Activated naive CD4-positive, alpha-beta T cell (primary cell): ENCODE measurements at places on chromosomes 6 and 20.

DNA sequence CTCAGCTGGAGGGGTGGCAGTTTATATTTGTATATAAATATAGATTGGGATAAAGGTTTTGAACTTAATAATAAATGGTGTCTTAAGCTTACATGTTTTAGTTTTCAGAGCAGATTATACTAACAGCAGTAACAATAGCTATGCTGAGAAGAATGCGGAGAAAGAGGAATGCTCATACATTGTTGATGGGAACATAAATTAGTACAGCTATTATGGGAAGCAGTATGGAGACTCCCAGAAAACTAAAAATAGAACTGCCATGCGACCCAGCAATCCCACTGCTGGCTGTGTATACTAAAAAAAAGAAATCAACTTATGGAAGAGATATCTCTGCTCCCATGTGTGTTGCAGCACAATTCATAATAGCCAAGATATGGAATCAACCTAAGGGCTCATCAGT is 127.9 kb downstream of the BCKDHB start:
- DNase-seq: no peak

- DNase-seq: no peak
Measured at GRCh38 chr6:149901444-149902140, 3.7 kb upstream of the RAET1E start.

GRCh38 chr6:100179576-100179975 is 185.6 kb upstream of the MCHR2 start:
- DNase-seq: no peak

- no peak for DNase-seq
Measured at GRCh38 chr20:14727485-14728150, 390.2 kb upstream of the FLRT3 start.

GRCh38 chr6:44235269-44235668 is 11.6 kb upstream of the HSP90AB1 start:
- no peak for DNase-seq

GRCh38 chr6:53378208-53378607 is 29.5 kb upstream of the ELOVL5 start:
- no peak for DNase-seq

GRCh38 chr6:30113003-30113759 is at the start of gene TRIM31:
TRIM31 (minus strand) TSS chr6:30113090; CDS start chr6:30112805, 285 bp downstream.
- DNase-seq: no peak

DNA sequence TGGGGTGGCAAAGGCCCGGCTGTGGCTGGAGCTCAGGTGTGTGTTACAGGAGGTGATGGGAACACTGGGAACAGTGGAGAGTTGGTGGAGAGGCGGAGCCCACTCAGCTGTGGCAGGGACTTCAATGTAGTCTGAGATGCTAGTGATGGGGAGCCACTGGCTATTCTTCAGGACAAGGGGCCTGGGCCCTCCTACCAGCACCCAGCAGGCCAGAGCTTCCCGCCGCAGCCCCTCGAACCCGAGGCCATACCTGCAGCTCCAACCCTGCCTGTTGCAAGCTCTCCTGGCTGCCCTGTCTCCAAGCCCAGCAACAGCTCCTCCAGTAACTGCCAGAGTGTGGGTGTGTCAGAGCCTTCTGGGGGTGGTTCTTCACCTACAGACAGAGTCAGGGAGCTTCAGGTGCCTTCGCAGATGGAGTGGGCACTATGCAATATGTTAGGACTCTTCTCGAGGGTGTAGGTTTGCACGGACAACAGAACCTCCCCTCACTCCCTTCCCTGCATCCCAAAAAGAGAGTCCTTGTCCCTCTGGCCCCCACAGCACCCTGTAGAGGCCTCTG is 146.2 kb upstream of the MLN start:
- no peak for DNase-seq

DNA sequence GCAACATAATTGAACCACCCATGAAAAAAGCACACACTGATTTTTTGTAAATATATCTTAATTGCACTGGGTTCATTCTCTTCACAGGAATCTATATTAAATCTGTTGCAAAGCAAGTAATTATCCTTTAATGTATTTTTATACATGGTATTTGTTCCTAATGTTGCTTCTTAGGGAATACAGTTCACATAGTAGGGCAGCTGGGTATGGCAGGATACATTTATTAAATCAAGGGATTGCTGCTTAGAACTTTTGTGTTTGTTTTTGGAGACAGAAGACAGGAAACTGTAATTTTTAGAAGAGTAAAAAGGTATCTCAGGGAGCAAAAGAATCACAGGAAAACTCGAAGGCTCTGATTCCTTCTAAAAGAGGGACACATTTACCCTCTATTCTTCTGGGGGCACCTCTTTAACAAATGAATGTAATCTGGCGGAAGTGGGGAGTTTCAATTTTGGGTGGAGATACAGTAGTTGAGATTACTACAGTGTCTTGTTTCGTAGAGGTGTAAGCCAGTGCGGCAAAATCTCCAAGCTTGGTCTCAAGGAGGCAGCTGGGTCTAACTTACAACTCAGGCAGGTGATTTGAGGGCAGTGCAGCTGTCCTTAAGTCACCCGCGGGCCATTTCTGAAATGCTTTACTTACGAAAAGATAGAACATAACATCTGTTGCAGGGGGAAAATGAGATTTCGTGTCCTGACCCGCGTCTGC is 812 bp upstream of the SMIM13 start:
- DNase-seq: no peak

- DNase-seq: no peak
Measured at GRCh38 chr20:5488823-5489222, 172.1 kb upstream of the PROKR2 start.

GRCh38 chr6:7489376-7489775 is 52.1 kb upstream of the DSP start:
- DNase-seq: no peak

DNA sequence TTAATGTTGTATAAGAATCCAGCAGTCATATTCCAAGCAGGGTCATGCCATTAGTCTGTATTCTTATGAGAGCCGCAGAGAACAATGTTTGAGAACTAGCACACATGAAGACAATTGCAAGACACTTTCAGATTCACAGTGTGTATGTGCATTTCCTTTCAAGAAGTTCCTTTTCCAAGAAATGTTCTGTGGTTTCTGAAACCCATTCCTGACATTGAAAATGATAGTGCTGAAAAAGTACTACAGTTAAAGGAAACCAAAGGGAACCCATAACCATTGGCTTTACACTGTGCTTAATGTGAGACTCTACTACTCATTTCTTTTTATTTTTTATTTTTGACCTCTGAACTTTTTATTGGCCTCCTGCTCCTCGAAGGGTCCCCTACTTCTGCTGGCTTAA is 4.2 kb upstream of the CALHM6 start:
- DNase-seq: no peak

DNA sequence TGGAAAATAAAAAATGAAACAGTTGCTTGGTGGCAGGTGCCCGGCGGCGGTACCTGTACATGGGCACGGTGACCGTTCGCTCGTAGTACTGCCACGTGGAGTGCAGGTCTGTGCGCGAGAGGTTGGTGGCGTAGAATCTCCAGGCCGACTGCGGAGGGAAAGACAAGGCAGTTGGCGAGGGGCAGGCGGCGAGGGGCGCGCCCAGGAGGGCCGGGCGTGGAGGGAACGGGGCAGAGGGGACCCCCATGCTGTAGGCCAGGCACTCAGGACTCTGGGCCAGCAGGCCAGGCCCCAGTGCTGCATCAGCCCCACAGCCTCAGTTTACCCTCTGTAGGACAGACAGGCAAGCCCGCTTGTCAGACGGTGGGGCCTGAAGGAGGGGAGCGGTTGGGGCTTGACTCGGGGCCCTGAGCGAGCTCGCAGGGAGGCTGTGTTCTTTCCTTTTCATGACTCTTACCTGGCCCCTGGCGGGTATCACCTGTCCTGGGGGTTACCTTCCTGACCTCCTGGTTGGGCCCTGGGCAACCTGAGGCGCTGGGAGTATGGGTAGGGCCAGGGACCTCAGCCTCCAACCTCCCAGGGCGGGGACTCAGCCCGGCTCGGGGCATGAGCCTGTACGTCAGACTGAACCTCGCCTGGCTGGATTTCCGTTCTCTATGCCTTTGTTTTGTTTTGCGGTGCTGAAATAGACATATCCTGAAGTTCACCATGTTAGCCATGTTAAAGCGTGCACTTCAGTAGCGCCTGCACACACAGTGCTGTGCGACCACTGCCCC is 38.5 kb downstream of the KCNQ2 start:
- DNase-seq: no peak

DNA sequence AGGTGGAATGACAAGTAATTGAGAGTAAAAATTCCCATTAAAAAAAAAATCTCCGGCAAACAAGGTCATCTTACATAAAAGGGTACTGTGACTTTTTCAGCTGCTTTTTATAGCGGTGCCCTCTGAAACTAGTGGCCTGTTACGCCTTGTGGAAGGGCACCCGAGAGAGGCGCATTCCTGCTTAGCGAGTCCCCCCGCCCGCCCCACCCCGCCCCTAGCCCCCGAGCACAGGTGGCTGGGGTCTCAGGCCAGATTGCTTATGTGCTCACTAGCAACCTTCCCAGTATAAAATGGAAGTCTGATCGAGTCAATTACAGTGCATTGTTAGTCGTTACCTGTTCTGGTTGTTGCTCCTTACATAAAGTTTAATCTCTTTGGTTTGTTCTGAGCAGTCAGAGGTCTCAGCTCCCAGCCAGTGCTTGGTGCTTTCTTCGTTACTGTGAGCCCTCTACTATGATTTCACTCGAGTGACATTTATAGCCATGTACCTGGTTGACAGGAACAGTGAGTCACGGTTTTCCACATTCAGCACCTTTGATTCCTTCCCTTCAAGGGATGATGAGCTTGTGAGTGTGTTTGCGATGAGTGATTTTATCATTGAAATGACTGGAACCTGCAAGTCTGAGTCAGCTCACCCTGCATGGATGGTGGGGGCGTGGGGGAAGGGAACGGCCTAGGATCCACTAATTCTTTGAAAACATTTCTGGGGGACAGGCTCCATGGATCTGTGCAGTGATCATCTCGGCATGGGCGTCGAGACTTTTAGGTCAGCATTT is 47.6 kb downstream of the ZDHHC14 start:
- DNase-seq: no peak

DNA sequence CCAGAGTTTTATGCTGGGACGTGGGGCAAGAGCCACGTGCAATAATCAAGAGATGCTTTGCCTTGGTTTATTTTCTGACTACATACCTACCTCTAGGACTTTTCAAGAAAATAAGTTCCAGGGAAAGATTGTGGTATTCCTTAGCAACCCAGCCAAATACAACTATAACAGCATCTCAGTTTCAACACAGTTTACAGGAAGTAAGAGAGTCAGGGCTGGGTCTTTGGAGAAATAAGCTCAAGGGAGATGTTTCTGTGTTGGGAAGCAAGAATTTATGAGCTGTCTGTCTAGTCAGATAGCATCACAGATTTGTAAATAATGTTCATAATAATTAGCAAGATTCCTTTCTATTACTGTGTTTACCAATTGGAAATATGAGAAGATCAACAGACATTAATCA is 35.1 kb downstream of the MAP3K5 start:
- no peak for DNase-seq

DNA sequence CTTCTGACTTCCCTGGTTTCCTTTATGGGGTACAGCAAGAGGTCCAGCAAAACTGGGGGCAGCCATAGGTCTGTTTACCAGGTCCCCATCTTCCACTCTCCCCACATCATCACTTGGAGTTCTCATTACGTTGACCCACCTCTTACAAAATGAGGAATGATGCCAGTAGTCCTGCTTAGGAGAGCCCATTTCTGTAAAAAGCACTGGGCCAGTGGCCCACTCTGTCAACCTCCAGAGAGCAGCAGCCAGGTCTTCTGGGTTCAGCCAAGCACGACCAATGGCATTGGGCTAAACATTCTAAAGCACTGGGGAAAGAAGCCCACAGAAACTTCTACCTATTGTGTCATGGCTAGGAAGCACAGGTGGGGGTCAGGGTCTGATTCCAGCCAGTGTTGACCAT is 13.9 kb downstream of the ZC3H12D start:
- no peak for DNase-seq

DNA sequence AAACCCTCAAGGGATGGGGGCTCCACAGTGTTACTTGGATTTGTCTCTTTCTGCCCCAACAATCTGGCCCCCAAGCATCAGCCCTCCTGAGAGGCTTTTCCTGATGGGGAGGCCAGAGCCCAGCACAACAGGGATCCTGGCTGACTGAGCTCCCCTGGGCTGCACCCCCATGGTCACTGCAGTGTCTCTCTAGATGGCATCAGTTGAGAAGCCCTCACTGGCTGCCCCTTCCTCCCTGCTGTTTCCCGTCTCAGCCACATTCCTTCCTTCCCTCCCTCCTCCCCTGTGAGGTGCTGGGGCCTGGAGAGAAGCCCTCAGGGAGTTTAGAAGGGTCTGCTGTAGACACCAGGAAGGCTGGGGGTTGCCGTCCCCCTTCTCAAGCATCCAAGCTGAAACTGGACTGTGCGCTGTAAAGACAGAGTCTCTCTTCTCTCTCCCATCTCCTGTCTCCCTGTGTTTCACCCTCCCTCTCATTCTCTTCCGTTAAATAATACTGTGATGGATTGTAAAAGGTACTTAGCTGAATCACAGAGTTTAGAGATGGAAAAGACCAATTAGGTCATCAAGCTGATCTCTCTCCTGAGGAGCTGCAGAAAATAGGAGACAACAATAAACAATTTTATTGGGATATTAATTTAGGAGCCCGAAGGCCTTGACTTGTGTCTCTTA is 29.7 kb downstream of the SAYSD1 start:
- no peak for DNase-seq

GRCh38 chr6:48765352-48765961 is 654.5 kb upstream of the PTCHD4 start:
- no peak for DNase-seq

- no peak for DNase-seq
Measured at GRCh38 chr6:134984821-134985220, 34.9 kb upstream of the ALDH8A1 start.

DNA sequence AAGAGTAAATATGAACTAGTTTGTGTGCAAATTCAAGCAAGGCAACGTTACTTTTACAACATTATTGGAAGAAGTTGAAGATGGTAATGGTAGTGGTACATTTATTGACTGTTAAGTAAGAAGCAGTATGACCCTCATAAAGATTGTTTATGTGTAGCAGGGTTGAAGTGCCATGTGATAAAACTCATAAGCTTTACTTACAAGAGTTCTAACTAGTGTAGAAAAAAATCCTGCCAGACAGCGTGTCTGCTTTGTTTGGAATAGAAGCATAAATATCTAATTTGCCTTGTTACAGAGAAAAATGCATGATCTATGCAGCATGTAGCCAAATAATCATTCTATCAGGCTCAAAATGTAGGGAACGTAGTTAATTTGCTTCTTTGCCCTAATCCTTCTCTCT is 450.8 kb upstream of the SOX4 start:
- no peak for DNase-seq

DNA sequence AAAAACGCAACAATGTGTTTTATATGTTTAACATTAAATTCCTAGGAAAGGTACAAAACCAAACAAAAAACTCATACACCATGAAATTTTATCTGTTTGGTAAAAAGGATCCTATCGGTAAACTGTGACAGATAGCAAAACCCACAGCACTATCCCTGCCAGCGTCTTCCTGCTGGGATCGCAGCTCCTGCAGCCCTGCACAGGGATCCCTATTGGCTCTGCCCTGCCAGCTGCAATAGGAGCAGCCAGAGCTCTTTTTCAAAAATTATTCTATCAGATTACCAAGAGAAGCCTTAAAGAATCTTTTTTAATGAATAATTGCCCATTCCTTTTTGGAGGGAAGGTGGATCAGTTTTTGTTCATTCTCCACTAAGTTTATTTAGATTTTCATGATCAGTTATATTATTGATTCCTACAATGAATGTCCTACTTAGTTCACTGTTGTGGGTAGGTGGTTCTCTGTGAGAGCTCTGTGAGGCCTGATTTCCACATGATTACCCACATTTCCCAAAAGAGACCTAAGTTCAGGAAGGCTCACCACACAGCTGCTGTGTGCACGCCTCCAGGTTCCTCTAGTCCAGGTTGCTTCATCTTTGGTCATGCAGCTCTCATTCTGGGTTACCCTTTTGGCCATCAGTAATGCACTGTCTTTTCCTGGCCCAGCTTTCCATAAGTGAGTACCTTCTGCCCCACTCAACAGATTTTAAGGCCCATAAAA is 293.8 kb downstream of the FRK start:
- no peak for DNase-seq
